Tibial nerve (tissue), 4 donors: ENCODE measurements at places on chromosomes 12 and 14. TPM values are rescaled to one million over a fixed set of nuclear protein-coding genes. Genes with fewer than 3 reads are reported as not detected.

The SERPINA9 gene
- not detected for total RNA-seq

The MFAP5 gene
- total RNA-seq: 153 TPM

- no peak for DNase-seq
These were observed 82.3 kb downstream of the DENND5B start for GRCh38 chr12:31508436-31509150.

DNA sequence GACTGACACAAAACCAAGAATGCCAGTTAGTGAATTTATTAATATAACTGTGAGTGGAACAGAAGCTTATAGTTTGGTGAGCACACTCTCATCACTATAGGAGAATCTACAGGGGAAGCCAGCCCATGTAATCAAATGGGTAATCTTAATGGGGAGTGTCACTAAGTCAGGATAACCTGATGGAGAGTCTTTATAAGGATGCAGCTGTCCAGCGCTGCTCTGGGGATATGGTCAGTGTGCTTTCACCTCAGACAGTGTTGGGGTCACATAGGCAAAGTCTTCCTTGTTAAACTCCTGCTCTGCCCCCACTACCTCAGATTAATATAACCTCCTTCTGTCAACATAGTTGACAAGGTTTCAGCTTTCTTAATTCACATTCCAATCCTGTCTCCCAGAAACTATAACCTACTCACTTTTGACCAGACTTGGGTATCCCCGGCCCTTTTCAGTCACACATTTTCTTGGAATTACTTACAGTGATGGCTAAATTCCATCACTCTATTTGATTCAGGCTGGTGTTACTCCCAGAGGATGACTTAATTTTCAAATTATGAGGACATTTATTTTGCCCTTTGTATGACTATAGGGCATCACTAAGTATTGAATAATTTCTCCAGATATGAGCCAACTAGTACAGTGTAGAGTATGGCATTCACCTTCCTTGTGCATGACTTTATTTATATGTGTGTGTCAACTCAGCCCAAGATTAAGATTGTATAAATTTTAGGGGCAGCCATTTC, 13.2 kb downstream of the STK38L start:
- no peak for DNase-seq
